ENCODE measurements at places on chromosomes 1 and 21.

DNA sequence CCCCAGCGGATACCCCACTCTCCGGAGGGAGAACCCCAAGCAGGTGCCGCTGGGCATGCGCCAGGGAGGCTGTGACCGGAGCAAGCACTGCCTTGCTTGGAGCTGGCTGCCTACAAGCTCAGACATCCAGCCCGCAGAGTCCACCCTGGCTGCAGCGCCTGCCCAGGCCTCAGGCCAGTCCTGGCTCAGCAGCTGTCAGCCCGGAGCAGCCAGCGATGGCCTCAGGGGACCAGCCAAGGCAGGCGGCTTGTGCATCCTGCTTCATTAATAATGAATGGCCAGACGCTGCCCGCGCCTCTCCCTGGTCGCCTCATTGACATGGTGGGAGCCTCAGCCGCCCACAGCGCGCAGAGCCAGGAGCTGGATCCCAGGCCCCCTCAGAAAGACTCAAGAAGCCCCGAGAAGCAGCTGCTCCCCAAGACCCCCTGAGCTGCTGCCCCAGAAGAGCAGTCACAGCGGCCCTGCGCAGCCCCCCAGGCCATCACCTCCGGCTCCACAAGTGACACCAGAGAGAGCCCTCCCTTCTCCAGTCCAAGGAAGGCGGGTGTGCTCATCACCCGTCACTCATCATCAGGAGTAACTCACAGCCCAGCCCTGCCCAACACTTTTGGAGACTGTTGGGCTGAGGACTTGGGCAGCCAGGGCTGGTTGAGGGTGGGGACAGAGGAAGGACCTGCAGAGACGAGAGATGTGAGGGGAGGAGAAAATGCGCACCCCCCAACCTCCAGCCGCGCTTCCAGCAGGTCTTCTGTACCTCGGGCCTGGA lies 19.6 kb downstream of the KCNAB2 start:
- no peak for DNase-seq

GRCh38 chr1:244836135-244836521 lies 670 bp downstream of the COX20 start:
- DNase-seq = no peak

DNA sequence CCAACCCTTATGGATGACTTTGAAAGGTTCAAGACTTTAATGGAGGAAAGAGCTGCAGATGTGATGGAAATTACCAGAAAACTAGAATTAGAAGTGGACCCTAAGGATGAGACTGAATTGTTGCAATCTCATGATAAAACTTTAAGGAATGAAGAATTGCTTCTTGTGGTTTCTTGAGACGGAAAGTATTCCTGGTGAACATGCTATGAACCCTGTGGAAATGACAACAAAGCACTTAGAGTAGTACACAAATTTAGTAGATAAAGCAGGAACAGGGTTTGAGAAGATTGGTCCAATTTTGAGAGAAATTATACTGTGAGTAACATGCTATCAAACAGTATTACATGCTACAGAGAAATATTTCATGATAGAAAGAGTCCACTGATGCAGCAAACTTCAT lies 215.4 kb downstream of the OMA1 start:
- DNase-seq = no peak

- DNase-seq = no peak
These were observed 39.1 kb upstream of the TRAPPC10 start for GRCh38 chr21:43972850-43973633.

DNA sequence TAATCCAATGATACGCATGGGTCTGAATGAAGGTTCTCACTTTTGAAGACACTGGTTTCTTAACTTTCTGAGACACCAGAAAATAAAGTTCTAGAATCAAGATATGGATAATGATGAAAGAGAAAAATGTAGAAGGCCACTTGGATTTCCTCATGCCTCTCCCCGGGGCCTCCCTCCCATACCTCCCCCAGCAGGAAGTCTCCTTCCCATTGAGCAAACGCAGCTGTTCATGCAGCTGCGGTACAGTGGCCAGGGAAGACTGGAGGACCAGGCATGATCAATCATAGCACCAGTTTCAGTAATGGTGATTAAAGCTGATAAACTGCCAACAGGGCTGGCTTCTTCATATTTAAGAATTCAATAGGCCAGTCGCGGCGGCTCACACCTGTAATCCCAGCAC lies 10.9 kb upstream of the UBR4 start:
- no peak for DNase-seq

- no peak for DNase-seq
These were observed 877.7 kb downstream of the MRPL39 start for GRCh38 chr21:24729568-24729967.

Data from activated CD8-positive, alpha-beta memory T cell treated with anti-CD3 and anti-CD28 coated beads for 1 hour (primary cell).